ENCODE measurements at places on chromosomes 11 and 22.

GRCh38 chr11:103112364-103112763 lies 3.1 kb downstream of the DYNC2H1 start:
- DNase-seq = no peak

- DNase-seq = no peak
Measured at GRCh38 chr11:129612447-129612961, 203.1 kb upstream of the TMEM45B start.

GRCh38 chr11:77136074-77136473 lies 8.0 kb downstream of the MYO7A start:
- DNase-seq = no peak

- DNase-seq = no peak
Measured at GRCh38 chr11:35338921-35339320, 80.4 kb downstream of the SLC1A2 start.

- no peak for DNase-seq
Measured at GRCh38 chr11:129191649-129192048, 476 bp downstream of the ARHGAP32 start.

DNA sequence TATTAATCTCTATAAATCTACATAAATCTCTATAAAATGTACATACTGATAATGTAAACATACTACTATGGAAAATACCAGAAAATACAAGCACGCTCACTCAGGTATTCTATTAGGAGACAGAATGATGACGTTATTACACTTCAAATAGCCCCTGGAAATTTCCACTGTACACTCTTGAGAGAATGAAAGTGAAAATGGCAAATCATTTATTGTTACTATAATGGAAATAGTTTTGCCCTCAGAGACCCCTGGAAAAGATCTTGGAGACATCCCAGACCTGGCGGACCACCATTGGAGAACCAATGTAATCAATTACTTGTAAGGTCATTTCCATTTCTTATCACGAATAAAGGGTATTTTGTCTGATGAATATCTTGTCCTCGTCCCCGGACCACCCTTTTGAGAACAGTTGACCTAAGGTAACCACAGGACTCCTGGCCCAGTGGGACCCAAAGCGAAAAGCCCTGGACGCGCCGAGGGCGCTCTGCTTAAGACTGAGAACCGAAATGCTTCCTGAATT lies 509 bp upstream of the PRRG4 start:
- no peak for DNase-seq

DNA sequence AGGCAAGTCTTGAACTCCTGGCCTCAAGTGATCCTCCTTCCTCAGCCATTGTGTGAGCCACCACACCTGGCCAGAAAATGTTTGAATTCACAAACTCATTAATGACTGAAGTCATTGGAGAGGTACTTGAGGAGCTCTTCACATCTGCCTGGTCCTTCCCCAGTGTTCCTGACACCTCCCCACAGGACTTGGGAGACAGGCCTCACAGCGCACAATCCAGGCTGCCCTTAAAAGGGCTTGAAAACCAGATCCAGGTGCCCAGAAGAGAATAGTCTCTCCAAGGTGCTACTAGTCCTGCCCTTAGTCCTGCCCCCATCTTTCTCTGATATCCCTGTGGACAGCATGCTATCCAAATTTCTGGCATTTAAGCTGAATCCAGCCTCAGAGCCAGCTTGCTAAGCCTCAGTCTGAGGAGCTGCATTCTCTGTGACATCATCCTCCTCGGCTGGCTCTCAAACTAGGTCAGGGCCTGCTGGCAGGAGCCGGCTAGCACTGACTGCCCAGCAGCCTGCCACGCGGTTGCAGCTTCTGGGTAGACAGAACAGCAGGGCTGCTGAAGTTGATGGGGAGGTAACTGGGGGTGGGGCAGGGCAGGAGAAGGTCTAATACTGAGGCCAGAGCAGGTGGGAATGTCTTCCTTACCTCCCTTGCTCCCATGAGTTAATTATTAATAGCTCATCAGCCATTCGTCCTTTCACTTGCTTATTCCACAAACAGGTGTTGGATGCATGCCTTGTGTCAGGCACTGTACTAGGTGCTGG lies 35.3 kb upstream of the NECTIN1 start:
- no peak for DNase-seq

DNA sequence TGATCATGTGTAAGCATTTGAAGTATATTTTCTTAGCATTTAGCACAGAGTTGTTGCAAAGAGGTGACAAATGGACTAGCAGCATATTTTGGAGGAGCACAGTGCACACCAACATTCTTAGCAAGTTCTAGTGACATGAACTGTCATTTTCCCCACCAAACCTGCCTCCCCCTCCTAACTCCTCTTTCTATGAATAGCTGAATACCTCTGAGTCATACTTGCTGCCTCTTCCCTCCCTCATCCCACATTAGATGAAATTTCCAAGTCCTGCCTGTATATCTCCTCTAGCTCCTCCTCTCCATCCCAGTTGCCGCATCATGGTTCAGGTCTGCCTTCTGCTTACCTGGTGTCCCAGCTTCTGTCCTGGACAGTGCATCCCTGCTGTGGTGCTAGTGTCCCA lies 7.2 kb downstream of the OSBP2 start:
- no peak for DNase-seq

- DNase-seq = peak; percentile 38
Measured at GRCh38 chr11:16771350-16772140, 33.1 kb downstream of the C11orf58 start.

DNA sequence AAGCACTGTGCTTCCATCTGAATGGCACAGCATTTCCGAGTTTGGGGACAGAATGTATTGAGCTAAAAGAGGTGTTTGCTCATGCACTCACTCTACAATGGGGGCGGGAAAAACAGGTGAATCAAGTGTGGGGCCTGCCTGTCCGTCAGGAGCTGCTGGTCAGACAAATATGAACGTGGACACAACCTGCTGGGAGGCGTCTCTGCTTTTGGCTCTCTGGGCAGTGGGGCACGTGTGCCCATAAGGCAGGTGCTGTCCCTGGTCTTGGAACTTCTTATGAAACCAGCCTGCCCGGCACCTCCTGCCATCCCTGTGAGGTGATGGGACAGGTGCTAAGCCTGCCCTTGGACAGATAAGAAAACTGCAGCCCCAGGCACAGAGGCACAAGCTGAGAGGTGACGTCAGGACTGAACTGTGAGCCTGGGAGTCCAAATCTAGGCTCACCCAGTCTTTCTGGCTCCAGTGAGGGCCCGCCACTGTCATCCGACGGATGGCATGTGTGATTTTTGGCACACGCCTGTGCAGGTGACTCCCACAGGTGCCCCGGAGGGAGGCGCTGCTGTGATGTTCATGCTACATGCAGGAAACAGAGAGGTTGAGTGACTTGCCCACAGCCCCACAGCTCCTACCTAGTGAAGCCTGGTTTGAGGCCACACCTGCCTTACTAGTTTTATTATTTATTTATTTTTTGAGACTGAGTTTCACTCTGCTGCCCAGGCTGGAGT lies 51.6 kb downstream of the SMIM38 start:
- no peak for DNase-seq

- no peak for DNase-seq
Measured at GRCh38 chr11:9251311-9251710, 13.8 kb downstream of the DENND5A start.

- no peak for DNase-seq
Measured at GRCh38 chr11:1291295-1292017, 18.0 kb downstream of the TOLLIP start.

- no peak for DNase-seq
Measured at GRCh38 chr11:117010808-117011540, 87.3 kb downstream of the SIK3 start.

GRCh38 chr22:27045103-27045947 lies 387.9 kb downstream of the MIAT start:
- no peak for DNase-seq

- peak; percentile 72 for DNase-seq
Measured at GRCh38 chr22:46069521-46070214, 80.7 kb upstream of the PPARA start.

GRCh38 chr11:31874631-31875191 lies 63.6 kb upstream of the PAX6 start:
- no peak for DNase-seq

- DNase-seq = peak; percentile 74
Measured at GRCh38 chr11:66891851-66892660, 35.2 kb downstream of the LRFN4 start.

- DNase-seq = no peak
Measured at GRCh38 chr11:117953024-117953671, 23.9 kb upstream of the TMPRSS13 start.

Measured in activated CD8-positive, alpha-beta memory T cell treated with anti-CD3 and anti-CD28 coated beads, Interleukin-2, amount 50 U/mL, for 48 hours (primary cell).